Aorta (tissue), 5 donors: ENCODE measurements at places on chromosomes 6 and 20. TPM values are rescaled to one million over a fixed set of nuclear protein-coding genes. Genes with fewer than 3 reads are reported as not detected.

DNA sequence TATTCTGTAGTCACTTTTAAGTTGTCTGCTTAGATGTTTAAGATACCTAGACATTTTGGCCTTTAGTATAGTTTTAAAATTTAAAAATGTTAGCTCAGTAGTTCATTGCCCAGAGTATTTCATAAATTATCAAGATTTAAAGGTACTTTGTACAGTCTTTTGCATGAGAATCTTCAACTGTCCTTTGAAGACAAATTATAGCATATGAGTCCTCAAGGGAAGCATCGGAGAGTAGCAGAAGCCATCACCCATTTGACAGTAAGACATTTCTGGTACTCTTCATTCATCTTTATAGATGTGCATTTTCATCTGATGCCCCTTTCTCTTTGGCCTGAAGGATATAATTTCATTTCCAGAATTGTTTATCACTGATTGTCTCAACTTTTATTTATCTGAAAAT, 89.5 kb downstream of the NCOA3 start:
- no peak overlapping the region for H3K27ac ChIP-seq
- no peak for DNase-seq
- H3K27me3 ChIP-seq: no peaks in the 10 kb centered on the region
- H3K4me1 ChIP-seq: peaks cover 2% of the 10 kb centered on the region
- no peaks in the 10 kb centered on the region for H3K36me3 ChIP-seq

GRCh38 chr20:47113362-47114109, 218.9 kb downstream of the EYA2 start:
- no peak overlapping the region for H3K27ac ChIP-seq
- no peaks in the 10 kb centered on the region for H3K27me3 ChIP-seq
- H3K4me1 ChIP-seq: no peaks in the 10 kb centered on the region
- H3K36me3 ChIP-seq: no peaks in the 10 kb centered on the region

GRCh38 chr20:38882600-38882999, 43.6 kb upstream of the FAM83D start:
- no peaks in the 10 kb centered on the region for H3K4me1 ChIP-seq
- H3K36me3 ChIP-seq: no peaks in the 10 kb centered on the region
- DNase-seq: no peak
- H3K4me3 ChIP-seq: no peak overlapping the region
- H3K27ac ChIP-seq: no peak overlapping the region

DNA sequence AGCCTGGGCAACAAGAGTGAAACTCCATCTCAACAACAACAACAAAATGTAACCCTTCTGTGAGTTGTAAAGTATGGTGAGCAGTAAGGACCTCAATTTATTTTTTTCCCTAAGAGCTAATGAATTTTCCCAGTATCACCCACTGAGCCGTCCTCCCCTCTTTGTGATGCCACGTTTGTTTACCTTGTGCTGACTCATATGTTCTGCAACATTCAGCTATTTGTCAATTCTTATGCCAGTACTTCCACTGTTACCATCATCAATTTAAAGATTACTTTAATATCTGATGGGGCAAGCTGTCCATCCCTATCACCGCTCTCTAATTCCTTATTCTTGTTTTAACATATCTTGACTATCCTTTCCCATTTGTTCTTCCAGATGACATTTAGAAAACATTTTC, 37.5 kb downstream of the MAK start:
- no peak overlapping the region for H3K4me3 ChIP-seq
- H3K36me3 ChIP-seq: no peaks in the 10 kb centered on the region
- no peak overlapping the region for H3K27ac ChIP-seq

DNA sequence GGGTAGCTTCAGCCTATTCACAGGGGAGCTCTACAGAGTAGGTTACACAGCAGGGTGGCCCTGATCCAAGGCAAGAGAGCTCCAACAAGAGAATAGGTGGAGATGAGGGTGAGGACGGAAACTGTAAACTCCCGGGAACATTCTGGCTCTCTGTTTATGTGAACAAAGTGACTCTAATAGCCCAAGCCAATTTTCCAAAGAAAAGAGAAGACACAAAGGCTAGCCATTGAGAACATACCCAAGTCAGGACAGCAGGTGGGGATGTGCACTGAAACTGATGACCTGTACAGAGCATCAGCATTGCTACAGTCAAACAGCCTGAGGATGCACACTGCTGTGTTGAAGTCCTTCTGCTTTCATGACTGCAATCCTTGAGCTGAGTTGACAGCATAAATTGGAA, 136.0 kb upstream of the TOP1 start:
- H3K27me3 ChIP-seq: no peaks in the 10 kb centered on the region
- no peaks in the 10 kb centered on the region for H3K36me3 ChIP-seq
- H3K4me1 ChIP-seq: no peaks in the 10 kb centered on the region
- H3K4me3 ChIP-seq: no peak overlapping the region

DNA sequence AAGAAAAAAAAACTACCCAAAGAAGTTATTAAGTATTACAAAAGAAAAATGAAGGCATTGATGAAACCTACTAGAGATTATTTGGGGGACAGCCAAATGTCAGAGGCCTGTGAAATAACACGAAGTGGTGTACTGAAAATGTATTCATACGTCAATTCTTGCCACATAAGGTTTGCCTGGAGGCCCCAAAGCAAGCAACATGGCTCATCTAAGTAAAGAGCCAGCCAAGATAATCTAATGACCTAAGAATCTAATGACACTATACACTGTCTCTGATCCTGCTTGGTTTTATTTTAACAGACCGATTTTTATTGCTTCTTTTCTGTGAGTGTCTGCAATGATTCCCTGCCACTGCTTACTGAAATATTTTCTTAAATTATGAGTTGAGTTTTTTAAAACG, 34.7 kb downstream of the FILIP1 start:
- no peak overlapping the region for H3K4me3 ChIP-seq
- H3K4me1 ChIP-seq: peaks cover 8% of the 10 kb centered on the region
- no peaks in the 10 kb centered on the region for H3K27me3 ChIP-seq
- H3K36me3 ChIP-seq: no peaks in the 10 kb centered on the region
- DNase-seq: no peak

- no peaks in the 10 kb centered on the region for H3K27me3 ChIP-seq
- no peak overlapping the region for H3K27ac ChIP-seq
- no peaks in the 10 kb centered on the region for H3K4me1 ChIP-seq
- no peak overlapping the region for H3K4me3 ChIP-seq
- no peak for DNase-seq
- no peaks in the 10 kb centered on the region for H3K36me3 ChIP-seq
Observed at GRCh38 chr6:163965426-163966348, 551.2 kb downstream of the QKI start.

DNA sequence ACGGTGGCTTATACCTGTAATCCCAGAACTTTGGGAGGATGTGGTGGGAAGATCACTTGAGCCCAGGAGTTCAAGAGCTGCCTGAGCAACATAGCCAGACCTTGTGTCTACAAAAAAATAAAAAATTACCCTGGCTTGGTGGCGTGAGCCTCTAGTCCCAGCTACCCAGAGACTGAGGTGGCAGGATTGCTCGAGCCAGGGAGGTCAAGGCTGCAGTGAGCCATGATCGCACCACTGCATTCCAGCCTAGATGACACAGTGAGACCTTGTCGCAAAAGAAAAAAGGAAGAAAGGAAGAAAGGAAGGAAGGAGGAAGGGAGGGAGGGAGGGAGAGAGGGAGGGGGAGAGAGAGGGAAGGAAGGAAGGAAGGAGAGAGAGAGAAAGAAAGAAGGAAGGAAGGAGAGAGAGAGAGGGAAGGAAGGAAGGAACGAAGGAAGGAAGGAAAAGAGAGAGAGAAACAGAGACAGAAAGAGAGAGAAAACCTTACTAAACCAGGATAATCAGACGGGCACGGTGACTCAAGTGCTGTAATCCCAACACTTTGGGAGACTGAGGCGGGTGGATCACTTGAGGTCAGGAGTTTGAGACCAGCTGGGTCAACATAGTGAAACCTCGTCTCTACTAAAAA, 10.9 kb upstream of the PNRC1 start:
- H3K27ac ChIP-seq: no peak overlapping the region
- no peaks in the 10 kb centered on the region for H3K36me3 ChIP-seq
- H3K4me1 ChIP-seq: no peaks in the 10 kb centered on the region
- no peak overlapping the region for H3K4me3 ChIP-seq
- H3K27me3 ChIP-seq: no peaks in the 10 kb centered on the region
- no peak for DNase-seq

GRCh38 chr20:51210084-51210483, 187.2 kb upstream of the KCNG1 start:
- no peaks in the 10 kb centered on the region for H3K36me3 ChIP-seq
- H3K27ac ChIP-seq: no peak overlapping the region
- H3K4me3 ChIP-seq: no peak overlapping the region
- H3K4me1 ChIP-seq: no peaks in the 10 kb centered on the region
- DNase-seq: no peak

DNA sequence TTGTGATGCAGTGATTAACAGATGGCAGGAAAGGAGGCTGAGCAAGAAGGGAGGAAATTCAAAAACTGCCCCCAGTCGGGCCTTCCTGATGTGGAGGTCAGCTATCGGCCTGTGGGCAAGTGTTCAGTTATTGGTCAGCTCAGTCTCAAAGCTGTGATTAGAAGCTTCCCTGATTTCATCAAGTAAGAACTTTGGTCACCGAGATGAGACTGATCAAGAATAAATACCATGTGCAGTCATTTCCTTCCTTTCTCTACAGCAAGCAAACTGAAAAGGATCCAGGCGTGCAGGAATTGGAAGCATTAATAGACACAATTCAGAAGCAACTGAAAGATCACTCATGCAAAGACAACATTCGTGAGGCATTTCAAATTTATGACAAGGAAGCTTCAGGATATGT, 69.7 kb downstream of the EFHC1 start:
- no peaks in the 10 kb centered on the region for H3K4me1 ChIP-seq
- no peak overlapping the region for H3K27ac ChIP-seq
- H3K4me3 ChIP-seq: no peak overlapping the region
- no peaks in the 10 kb centered on the region for H3K27me3 ChIP-seq
- no peak for DNase-seq
- no peaks in the 10 kb centered on the region for H3K36me3 ChIP-seq

GRCh38 chr6:63295553-63296194, 24.1 kb downstream of the LGSN start:
- H3K27me3 ChIP-seq: no peaks in the 10 kb centered on the region
- H3K27ac ChIP-seq: no peak overlapping the region
- H3K4me3 ChIP-seq: no peak overlapping the region
- DNase-seq: no peak
- H3K4me1 ChIP-seq: no peaks in the 10 kb centered on the region
- H3K36me3 ChIP-seq: no peaks in the 10 kb centered on the region

DNA sequence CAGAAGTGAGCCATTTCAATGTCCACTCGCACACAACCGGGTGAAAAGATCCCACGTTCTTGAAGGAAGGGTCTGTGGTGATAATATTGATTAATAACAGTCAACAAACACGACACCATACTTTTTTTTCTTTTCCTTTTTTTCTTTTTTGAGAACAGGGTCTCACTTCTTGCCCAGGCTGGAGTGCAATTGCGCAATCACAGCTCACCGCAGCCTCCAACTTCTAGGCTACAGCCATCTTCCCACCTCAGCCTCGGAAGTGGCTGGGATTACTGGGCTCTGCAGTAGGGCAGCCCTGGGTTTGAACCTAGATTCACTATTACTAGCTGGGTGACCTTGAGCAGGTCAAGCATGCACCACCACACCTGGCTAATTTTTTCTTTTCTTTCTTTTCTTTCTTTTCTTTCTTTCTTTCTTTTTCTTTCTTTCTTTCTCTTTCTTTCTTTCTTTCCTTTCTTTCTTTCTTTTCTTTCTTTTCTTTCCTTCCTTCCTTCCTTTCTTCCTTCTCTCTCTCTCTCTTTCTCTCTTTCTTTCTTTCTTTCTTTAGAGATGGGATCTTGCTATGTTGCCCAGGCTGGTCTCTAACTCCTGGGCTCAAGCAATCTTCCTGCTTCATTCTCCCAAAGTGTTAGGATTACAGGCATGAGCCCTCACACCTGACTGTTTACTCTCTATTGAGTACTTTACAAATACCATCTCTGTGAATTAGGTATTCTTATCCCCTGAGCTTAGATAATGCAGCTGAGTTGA, 123.9 kb downstream of the SNX5 start:
- no peak overlapping the region for H3K27ac ChIP-seq
- H3K27me3 ChIP-seq: no peaks in the 10 kb centered on the region
- no peak overlapping the region for H3K4me3 ChIP-seq
- no peaks in the 10 kb centered on the region for H3K4me1 ChIP-seq

GRCh38 chr6:100283285-100283684, 181.4 kb downstream of the SIM1 start:
- H3K27me3 ChIP-seq: no peaks in the 10 kb centered on the region

GRCh38 chr20:15220778-15221565, 883.6 kb upstream of the FLRT3 start:
- no peak for DNase-seq
- no peaks in the 10 kb centered on the region for H3K4me1 ChIP-seq

DNA sequence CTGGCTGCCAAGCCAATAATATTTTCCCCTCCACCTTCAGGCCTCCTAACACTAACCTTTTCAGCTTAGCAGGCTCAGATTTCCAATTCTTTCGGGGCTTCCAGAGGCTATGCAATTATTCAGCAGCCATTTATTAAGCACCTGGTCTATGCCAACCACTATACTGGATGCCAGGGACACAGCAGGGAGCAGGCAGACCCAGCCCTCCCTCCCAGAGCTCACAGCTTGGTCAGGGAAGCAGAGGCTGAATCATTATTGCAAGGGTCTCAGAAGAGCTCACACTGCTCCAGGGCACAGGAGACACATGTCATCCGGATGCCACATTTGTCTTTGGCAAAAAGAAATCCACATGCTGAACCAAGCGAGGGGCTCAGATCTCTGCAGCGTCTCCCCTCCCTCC, 1.3 kb downstream of the BPIFB1 start:
- no peaks in the 10 kb centered on the region for H3K27me3 ChIP-seq
- H3K36me3 ChIP-seq: no peaks in the 10 kb centered on the region
- H3K4me3 ChIP-seq: no peak overlapping the region
- DNase-seq: peak; percentile 6
- H3K27ac ChIP-seq: no peak overlapping the region

GRCh38 chr6:157756708-157757429, 66.2 kb upstream of the SNX9 start:
- no peaks in the 10 kb centered on the region for H3K36me3 ChIP-seq
- no peaks in the 10 kb centered on the region for H3K4me1 ChIP-seq
- H3K27ac ChIP-seq: no peak overlapping the region
- peak; percentile 97 for DNase-seq
- H3K27me3 ChIP-seq: no peaks in the 10 kb centered on the region
- H3K4me3 ChIP-seq: no peak overlapping the region

DNA sequence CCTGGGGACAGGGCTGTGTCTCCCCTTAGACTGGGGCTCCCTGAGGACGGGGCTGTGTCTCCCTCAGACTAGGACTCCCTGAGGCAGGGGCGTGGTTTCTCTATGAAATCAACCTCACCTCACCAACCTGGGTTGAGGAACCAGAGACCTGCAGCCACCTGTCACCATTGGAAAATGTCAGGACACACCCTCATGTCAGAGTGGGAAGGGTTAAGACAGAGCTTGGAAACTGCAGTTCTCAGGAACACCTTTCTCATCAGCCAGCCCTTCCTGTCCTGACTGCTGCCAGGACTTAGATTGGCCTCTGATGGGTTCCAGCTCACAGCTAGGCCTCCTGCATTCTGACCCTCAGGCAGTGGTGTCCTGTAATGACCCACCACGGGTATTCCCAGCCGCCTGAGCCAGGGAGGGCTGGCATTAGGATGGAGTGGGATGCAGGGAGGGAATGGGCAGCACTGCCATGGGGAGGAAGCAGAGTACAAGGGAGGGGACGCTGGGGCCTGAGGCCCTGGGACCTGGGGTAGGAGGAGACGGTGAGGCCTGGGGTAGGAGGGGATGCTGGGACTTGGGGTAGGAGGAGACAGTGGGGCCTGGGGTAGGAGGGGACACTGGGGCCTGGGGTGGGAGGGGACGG, 76.3 kb downstream of the MRPL14 start:
- no peak overlapping the region for H3K27ac ChIP-seq
- H3K4me1 ChIP-seq: no peaks in the 10 kb centered on the region
- H3K4me3 ChIP-seq: no peak overlapping the region
- peak; percentile 50 for DNase-seq
- no peaks in the 10 kb centered on the region for H3K27me3 ChIP-seq

The ADGRB3 gene
- 5.4 TPM for total RNA-seq

The TREM2 gene
- total RNA-seq: 8.1 TPM

The SIRPA gene
- 62.9 TPM for total RNA-seq

The BAG2 gene
- 32.9 TPM for total RNA-seq

The CGA gene
- not detected for total RNA-seq

The SIRPG gene
- not detected for total RNA-seq

The GJA10 gene
- not detected for total RNA-seq
